ENCODE measurements at places on chromosomes 2 and 18. TPM values are rescaled to one million over a fixed set of nuclear protein-coding genes. Genes with fewer than 3 reads are reported as not detected.

ATP6V1B1 gene
- 0.41 TPM for total RNA-seq

RUFY4 gene
- total RNA-seq: not detected

RGPD3 gene
- 0.08 TPM for total RNA-seq

C2orf92 gene
- 3.2 TPM for total RNA-seq

MAP3K19 gene
- total RNA-seq: not detected

IWS1 gene
- 28.0 TPM for total RNA-seq

IL36G gene
- total RNA-seq: not detected

HAT1 gene
- 45.9 TPM for total RNA-seq

RNU2-63P gene
- not detected for total RNA-seq

ANKAR gene
- total RNA-seq: 1.1 TPM

FER1L5 gene
- total RNA-seq: not detected

GPATCH11 gene
- total RNA-seq: 6.9 TPM

E2F6 gene
- 26.4 TPM for total RNA-seq

DPP10 gene
- total RNA-seq: not detected

OSR1 gene
- total RNA-seq: not detected

NT5DC4 gene
- total RNA-seq: not detected

OSGEPL1 gene
- 11.1 TPM for total RNA-seq

EML6 gene
- total RNA-seq: 2.7 TPM

SCYGR4 gene
- total RNA-seq: not detected

INPP1 gene
- 6.6 TPM for total RNA-seq

M1AP gene
- total RNA-seq: not detected

POLE4 gene
- total RNA-seq: 52.5 TPM

TEKT4 gene
- 0.08 TPM for total RNA-seq

TNS1 gene
- total RNA-seq: 0.50 TPM

TMEM182 gene
- total RNA-seq: 0.98 TPM

INHA gene
- 0.83 TPM for total RNA-seq

CROCC2 gene
- total RNA-seq: not detected

STARD6 gene
- 0.29 TPM for total RNA-seq

RAX gene
- not detected for total RNA-seq

SLC23A3 gene
- 0.42 TPM for total RNA-seq

CKAP2L gene
- total RNA-seq: 14.0 TPM

MATN3 gene
- total RNA-seq: 0.15 TPM

VWC2L gene
- not detected for total RNA-seq

SKOR2 gene
- not detected for total RNA-seq

CD207 gene
- 0.11 TPM for total RNA-seq

IL1F10 gene
- not detected for total RNA-seq

Data from A375 (cell line).